NCI-H1417 treated with DMSO at 0.1 percent for 48 hours (cell line): ENCODE measurements at places on chromosomes 5 and 9.

DNA sequence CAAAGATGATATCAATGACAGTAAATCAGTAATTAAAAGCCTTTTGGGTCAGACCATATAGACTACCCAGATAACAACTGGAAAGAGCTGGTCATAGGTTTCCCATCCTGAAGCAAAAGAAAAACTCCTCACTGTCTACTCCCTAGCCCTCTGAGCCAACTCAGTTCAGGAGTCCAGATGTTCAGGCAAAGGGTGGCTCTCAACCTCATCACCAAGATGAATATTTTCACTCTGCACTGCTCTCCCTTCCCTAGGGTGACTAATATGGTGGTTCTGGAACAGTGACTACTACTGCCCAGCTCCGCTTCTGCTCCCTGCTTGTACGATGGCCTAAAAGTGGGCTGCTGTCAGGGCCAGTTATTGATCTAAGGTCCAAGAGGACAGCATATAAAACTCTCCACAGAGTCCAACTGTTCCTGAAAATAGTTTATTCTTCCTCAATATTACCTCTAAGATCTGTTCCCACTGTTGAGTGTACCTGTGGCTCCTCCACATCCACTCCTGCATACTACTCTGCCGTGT lies 263.4 kb upstream of the SLC30A5 start:
- DNase-seq, result no peak

- DNase-seq, result no peak
These were observed 4.7 kb downstream of the DNAI1 start for GRCh38 chr9:34463098-34463900.

GRCh38 chr5:37029436-37029835 lies 152.9 kb downstream of the NIPBL start:
- no peak for DNase-seq

- DNase-seq, result no peak
These were observed 181.4 kb downstream of the GDNF start for GRCh38 chr5:37658440-37658839.

DNA sequence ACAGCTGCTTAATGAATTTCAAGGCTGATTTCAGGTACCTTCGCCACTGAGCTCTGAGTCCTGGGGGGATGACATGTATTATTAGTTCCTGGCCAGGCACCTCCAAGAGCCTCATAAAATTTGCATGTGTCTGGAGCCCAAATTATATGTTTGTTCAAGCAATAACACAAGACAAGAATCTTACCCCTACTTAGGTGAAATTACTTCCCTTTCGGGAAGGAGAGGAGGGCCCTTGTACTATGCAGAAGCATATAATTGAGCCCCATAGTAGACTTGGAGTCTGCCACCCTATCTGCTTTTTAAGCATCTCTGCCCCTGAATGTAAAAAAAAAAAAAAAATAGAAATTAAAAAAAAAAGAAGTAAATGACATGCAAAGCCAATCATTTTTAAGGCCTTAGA lies 13.0 kb upstream of the TMEM38B start:
- no peak for DNase-seq

- DNase-seq, result no peak
These were observed 125.0 kb upstream of the FBN2 start for GRCh38 chr5:128662997-128663396.

DNA sequence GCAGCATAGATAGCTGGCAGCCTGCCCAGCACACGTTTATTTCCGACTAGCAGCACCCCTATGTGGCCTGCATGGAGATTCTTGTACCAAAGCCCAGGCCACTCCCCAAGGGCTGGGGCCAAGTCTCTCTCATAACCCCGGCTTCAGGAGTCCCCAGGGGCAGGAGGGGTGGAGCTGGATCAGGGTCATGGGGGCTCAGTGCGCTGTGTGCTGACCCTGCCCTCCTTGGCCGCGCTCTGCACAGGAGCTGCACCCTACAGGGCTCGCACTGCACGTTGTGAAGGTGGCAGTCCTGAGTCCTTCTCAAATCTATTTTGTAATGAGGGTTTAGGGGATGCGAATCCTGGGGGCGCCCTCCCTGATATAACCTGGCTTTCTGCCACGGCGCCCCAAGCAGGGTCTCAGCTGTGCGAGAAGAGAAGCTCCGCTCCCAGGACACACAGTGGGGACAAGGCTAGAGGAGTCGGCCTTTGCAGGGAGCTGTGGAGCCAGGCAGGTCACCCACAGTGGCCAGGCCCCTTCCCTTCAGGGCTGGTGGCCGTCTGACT lies 28.6 kb downstream of the NKD2 start:
- DNase-seq, result no peak

- DNase-seq, result no peak
These were observed 51.3 kb downstream of the RASEF start for GRCh38 chr9:83011611-83012010.

- no peak for DNase-seq
These were observed 30.0 kb downstream of the GFPT2 start for GRCh38 chr5:180323160-180323559.

- DNase-seq, result no peak
These were observed 160.7 kb upstream of the MEF2C start for GRCh38 chr5:89043676-89044075.

DNA sequence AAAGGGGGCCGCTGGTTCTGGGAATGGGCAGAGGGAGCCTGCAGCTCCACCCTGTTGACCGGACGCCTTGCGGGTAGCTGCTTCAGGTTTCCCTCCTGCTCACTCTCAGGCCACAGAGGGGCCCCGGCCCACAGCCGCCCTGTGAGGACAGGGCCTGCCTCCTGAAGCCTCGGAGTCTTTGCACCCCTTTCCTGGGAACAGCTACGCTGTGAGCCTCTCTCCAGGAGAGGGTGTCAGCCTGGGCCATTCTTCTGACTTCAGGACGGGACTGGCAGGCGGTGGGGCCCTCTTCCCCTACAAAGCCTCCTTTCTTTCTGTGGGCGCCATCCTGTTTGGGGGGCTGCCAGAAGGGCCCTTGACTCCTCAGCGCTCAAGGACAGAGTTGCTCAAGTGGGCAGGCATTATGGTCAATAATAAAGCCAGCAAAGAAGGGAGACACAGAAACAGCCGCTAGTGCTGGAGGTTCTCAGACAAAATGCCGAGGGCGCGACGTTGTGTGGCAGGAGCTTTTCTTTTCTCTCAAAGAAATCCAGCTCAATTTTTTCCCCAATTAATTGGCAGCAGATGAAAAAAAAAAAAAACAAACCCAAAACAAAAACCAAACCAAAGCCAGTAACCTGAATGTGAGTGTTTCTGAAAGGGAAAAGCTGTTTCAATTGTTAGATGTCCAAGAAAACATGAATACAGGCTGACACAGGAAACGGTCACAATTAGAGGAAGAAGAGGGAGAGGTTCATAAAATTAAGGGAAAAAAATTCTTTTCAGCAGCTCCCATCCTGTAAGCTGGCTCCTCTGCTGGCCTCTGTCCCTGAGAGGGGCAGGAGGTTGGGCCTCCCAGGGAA lies 12.8 kb upstream of the SLC25A51 start:
- DNase-seq, result no peak

GRCh38 chr9:71690063-71690688 lies 78.1 kb downstream of the CEMIP2 start:
- no peak for DNase-seq
